ENCODE measurements at places on chromosomes 2 and 18. TPM values are rescaled to one million over a fixed set of nuclear protein-coding genes. Genes with fewer than 3 reads are reported as not detected.

GRCh38 chr2:16284941-16285625, 344.7 kb downstream of the MYCN start:
- no peak for DNase-seq

DNA sequence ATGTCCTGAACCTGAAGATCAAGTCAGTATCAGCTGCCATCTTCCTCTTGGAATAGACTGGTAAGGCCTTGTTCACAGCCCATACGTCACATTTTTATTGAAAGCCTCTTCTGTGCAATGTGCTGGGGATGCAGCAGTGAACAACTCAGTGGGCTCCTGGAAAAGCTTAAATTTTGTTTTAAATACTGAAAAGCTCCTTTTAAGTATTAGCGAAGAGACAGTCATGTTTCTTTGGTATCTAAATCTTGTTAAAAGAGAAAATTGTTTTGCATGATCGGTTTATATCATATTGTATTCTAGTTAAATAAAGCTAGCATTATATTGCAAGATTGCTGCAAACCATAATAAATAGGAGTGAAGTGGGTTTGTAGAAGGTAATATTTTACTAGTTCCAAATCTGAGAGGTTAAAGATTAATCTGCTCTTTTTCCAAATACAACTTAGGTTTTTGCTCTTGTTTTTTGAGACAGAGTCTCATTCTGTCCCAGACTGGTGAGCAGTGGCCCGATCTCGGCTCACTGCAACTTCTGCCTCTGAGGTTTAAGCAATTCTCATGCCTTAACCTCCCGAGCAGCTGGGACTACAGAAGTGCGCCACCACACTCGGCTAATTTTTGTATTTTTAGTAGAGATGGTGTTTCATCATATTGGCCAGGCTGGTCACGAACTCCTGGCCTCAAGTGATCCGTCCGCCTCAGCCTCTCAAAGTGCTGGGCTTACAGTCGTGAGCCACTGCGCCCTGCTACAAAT, 1.6 kb upstream of the RMDN2 start:
- no peak for DNase-seq

GRCh38 chr2:238295144-238296112, 7.0 kb upstream of the PER2 start:
- DNase-seq, result no peak

DNA sequence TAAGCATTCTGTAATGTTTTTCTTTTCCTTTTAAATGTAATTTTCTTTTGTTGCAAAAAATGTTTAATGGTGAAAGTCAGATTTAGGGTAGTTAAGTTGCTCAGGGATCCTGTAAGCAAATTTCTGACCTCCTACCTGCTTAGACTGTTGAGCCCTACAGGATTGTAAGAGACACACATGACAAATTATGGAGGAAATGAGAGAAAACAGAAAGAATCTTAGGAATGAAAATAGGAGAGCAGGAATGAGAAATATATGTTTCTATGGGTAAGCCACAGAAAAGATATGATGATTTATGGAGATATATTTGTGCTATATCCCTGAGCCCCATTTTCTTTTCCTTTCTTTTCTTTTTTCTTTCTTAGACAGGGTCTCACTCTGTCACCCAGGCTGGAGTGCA, 28.3 kb downstream of the CYBRD1 start:
- DNase-seq, result peak; percentile 17

Gene TEX44
- not detected for total RNA-seq

Gene UGT1A5
- total RNA-seq, result not detected

Measured in LHCN-M2 (cell line).